Activated CD4-positive, alpha-beta memory T cell treated with anti-CD3 and anti-CD28 coated beads for 36 hours (primary cell): ENCODE measurements at places on chromosomes 4 and X.

GRCh38 chr4:170248029-170248428, 158.3 kb upstream of the AADAT start:
- DNase-seq = no peak

DNA sequence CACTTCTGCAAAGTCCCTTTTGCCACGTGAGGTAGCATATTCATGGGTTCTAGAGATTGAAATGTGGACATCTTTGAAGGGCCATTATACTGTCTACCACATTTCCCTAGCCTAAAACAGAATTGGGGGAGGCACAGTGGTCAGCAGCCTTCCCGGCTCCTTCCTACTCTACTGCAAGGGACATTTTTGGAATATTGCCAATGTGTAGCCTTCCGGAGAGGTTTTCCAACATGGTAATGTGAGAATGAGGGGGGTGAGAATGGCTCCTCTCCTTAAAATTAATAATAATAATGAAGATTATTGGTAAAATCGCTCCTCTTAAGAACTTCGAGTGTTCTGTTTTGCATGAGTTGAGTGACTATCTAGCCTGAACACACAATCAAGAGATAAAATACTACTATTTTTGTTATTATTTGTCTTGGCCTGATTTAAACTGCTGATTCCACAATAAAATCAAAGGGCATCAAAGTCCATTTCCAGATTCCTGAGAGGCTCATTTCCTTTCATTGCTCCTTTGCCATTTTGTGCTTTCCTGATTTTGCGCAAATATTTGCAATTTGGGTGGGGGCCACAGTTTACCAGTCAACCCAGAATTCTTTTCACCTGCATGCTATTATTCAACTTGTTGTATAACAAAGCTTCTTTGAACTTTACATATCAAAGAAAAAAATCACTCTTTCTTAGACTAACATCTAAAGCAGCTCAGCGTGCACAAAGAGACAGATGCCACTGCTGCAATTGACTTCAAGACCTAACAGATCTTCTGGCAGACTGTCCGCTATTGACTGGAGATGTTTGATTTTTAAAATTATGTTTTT, 27.0 kb upstream of the TSPAN5 start:
- no peak for DNase-seq

DNA sequence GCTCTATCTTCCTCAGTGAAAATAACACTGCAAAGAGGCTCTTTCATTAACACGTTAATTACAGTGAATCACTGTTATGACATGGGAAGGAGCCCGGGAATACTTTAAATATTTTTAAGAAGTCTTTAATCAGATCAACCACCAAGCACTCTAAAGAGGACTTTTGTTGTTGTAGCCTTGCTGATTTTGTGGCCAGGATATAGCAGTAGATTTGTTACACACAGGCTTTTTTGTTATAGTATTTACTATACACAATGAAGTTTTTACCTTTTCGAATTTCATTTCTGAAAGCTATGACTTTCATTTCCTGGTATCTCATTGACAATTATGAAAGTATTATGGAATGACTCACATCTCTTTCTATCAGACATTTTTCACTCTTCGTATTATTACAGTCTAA, 20.3 kb downstream of the FGF13 start:
- no peak for DNase-seq

- DNase-seq = no peak
Measured at GRCh38 chrX:124010157-124010556, 48.7 kb downstream of the STAG2 start.

GRCh38 chrX:75547783-75548182, 24.9 kb upstream of the ZDHHC15 start:
- no peak for DNase-seq

GRCh38 chr4:184238072-184238745, 20.5 kb upstream of the ENPP6 start:
- no peak for DNase-seq

GRCh38 chrX:50202539-50202938, 1.7 kb upstream of the AKAP4 start:
- no peak for DNase-seq

GRCh38 chr4:176988226-176988625, 195.5 kb upstream of the VEGFC start:
- no peak for DNase-seq

DNA sequence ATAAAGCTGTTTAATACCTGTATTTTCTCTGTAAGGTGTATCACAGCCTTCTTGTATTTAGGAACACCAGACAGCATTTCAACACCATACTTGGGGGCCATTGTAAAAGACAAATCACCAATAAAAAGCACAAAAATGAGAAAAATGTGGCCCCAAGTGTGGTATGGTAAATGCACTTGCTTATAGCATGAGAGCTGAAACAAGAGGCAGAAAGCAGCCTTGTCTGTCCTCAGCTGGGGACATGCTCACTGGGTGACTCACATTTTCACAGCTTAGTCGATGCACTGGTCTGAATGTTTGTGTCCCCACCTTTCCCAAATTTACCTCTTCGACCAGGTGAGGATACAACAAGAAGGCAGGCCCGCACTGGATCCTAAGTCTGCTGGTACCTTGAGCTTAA, 639.7 kb upstream of the AGA start:
- no peak for DNase-seq

- no peak for DNase-seq
Measured at GRCh38 chr4:26821677-26822503, 38.8 kb upstream of the STIM2 start.

- DNase-seq = no peak
Measured at GRCh38 chr4:140826701-140827027, 70.5 kb upstream of the TBC1D9 start.

DNA sequence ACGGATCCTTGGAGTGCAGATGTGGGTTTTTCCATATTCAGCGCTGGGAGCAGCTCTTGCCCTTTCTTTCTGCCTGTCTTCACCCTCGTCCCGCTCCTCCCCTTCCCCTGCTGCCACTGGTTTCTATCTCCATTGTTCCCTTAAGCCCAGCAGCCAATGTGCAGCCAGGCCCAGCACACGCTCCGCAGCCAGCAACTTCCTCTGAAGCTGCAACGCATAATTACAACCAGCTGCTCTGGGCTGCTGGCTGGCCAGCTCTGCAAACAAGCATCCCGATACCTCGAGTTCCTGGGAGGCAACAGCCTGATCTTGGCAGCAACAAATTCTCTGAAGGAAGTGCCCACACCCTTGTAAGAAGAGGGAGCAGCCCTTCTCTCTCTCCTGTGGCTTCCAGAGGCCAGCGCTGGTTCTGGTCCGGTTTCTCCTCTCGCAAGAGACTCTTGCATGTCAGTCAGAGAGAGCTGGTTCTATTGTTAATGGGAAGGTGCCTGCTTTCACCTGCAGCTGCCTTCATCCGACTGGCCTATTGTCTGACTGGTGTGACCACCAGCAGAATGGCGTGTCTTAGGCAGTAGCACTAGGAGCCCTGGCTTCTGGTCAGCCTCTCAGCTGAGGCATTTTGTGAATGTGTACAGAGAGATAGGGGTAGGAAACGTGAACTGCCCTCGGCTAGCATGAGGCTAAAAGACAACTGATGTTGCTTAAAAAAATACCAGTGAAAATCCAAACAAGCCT, 83.8 kb upstream of the MAML3 start:
- DNase-seq = no peak

DNA sequence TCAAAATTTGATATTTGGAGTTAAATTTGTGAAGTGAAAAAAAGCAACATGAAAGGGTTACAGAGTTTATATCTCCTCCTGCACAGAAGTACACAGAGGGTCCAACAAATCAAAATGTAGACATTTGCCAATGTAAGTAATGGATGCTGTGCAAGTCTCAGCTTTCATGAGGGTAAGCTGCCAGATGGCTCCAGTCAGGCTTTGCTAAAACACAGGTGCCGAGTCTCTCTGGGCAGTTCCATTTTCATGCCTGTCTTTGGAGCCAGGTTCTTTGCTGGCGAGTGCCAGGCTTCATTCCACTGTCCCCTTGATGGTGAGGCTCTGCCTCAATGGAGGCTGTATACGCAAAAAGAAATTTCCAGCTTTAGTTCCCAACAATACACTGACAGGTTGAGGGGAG, 27.9 kb downstream of the SLC4A4 start:
- DNase-seq = no peak

DNA sequence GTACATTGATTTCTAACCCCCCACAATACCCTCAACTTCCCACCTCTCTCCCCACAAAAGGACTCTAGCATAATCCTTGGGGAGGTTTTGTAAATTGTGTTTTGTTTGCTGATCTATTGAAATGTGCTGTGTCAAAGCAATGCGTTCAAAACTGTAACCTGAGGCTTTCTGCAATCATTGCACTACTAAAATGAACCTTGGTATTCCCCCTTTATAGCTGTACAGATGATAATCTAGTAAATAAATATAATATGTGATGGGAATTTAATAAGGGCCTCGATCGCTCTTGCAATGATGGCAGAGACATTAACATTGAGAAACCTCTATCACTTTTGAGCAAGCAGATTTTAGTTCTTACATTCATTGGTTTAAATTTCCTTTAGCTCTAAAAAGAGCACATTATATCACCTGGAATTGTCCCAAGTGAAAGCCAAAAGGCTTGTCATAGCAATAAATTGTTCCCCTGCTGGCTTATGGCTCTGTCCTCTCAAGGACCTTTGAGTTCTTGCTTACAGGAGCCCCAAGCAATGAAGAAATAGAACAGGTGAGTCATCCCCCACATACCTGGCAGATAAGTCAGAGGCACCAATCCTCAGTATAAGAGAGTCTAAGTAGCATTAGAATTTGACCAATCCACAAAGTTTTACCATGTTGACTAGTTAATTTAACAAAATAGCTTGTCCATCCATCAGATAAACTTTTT, 18.4 kb upstream of the ACE2 start:
- DNase-seq = no peak

GRCh38 chr4:147829401-147830101, 97.7 kb downstream of the ARHGAP10 start:
- DNase-seq = no peak

DNA sequence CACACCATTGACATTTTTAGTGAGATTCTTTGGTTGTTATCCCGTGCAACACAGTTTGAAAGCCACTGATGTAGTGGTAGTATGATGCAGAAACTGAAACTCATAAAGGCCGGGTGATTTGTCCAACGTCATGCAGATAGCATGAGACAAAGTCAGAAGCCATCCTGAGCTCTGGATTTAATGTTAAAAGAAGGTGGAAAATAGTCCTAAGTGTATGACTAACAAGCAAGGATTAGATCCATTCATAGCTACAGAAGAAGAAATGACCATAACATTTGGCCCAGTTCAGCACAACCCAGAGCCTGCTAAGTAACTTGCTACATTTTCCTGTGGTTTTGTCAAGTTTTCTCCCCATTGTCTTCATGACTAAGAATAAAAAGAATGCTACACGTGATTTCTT, 142.4 kb downstream of the AMELX start:
- no peak for DNase-seq

GRCh38 chr4:2848449-2848848, 4.8 kb downstream of the ADD1 start:
- DNase-seq = no peak

DNA sequence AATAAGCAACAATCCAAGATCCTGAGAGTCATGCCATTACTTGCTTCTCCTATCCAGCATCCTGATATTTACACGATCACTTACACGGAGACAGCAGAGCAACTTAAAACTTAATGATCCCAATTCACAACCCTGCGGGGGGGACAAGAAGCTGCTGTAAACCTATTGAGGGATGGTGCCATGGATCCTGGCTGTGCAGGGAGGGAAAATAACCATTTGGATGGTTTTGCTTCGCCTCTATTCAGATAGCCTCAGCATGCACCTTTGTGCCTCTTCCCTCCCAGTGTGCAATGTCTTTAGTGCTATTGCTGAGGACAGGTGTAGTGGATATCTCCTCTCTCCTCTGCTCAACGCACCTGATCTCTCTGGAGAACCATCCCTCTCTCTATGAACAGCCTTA, 89.7 kb upstream of the PPARGC1A start:
- no peak for DNase-seq

- DNase-seq = no peak
Measured at GRCh38 chrX:22800806-22801205, 199.0 kb upstream of the DDX53 start.

DNA sequence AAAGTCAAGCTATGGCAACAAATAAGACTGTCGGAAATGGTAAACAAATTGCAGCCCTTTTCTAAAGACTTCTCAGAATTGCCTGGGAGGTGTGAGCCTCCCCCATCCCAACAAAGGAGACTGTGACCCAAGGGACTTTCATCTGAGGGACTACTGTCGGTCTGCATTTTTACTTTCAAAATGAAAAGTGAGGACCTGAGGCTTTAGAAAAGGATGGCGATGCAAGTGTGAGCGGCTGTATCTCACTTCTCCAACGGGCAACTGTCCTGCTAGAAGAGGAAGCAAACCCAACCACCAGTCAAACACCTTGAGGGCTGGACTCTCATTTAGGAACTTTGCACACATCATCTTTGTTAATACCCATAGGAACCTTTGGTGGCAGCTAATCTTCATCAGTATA, 62.6 kb upstream of the CLNK start:
- no peak for DNase-seq

DNA sequence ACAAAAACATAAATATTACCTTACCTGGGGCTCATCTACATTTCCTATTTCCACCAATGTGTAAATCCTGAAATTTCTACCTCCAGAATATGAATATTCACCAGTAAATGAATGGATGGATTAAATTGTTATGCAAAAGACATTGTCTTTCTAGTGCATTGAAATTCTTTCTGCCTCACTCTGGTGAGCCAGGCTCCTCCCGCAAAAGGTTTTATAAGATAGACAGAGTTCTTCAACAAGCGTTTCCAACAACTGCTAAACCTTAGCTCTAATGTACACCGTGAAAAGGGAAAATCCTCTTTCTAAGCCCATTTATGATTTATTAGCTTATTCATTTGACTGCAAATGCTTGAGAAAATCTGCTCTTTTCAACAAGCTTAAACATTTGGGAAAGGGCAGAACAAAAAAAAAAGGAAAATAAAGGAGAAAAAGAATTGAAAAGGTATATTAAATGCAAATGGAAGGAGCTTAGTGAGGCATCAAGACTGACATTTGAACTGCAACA, 72.0 kb downstream of the LDB2 start:
- DNase-seq = no peak

DNA sequence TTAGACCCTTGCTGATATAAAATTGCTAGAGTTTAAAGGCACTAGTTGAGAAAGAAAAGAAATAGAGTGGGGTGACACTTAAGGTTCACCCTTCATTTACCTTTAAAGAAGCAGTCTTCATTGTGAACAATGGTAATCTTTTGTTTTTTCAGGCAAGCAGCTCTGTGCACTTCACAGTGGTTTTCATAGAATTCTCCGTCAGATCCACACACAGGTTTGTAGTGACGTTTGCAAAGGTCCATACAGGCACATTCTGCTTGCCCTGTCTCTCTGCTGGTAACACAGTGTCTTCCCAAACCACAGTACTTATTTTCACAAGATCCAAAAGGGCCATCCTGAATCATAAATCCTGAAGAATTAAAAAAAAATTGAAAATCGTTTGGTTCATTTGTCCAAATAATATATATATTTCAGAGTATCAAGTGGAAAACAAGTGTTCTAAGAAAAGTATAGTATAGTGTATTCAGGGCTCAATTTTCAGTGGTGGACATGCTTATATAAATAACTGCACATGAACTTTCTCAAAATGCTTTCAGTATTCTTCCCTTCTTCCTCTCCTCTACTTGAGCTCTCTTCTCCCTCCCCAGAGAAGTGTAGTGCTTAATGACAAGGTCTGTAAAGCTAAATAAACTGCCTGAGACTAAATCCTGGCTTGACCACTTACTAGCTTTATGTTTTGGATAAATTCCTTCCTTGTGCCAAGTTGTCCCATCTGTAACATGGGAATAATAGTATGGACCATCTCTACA, 243.3 kb downstream of the FSTL5 start:
- no peak for DNase-seq

- DNase-seq = peak; percentile 73
Measured at GRCh38 chr4:153530284-153530999, 64.3 kb downstream of the TMEM131L start.
